ENCODE measurements at places on chromosomes 1 and 21.

DNA sequence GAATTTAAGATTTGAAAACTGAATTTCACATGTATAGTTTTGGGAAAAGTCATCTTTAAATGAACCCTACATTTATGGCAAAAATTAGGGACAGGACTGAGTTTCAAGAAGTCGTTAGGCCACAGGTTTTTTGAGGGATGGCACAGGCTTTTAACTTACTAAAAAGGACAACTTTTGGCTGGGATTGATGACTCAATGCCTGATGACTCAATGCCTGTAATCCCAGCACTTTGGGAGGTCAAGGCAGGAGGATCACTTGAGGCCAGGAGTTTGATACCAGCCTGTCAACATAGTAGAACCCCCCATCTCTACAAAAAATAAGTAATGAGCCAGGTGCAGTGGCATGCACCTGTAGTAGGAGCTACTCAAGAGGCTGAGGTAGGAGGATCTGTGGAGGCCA, 15.9 kb downstream of the UCK2 start:
- DNase-seq, result no peak

DNA sequence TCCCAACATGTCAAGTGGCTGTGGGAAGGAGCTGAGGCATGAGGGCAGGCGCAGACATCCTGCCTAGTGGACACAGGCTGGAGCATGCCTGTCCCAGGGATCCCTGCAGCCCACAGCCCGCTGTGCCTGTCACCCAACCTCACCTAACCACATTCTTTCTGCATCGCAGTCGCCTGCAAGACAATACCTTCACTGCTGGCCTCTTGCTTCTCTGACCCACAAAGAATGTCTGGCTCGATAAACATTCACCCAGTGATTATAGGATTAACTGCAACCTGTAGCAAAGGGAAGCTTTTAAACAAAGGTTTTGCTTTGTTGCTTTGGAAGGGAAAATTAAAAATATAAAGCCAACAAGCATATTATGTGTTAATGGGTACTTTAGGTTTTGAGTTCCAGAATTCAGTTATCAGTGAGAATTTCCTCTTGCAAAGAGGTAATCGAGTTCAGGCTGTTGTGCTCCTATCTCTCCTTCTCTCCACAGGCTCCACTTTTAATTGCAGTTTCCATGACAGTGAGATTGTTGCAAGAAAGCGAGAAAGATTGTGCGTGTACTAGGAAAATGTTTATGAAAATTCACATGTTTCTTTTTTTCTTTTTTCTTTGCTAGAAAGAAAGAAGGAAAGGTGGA, 40.0 kb upstream of the ZNF648 start:
- DNase-seq, result no peak

DNA sequence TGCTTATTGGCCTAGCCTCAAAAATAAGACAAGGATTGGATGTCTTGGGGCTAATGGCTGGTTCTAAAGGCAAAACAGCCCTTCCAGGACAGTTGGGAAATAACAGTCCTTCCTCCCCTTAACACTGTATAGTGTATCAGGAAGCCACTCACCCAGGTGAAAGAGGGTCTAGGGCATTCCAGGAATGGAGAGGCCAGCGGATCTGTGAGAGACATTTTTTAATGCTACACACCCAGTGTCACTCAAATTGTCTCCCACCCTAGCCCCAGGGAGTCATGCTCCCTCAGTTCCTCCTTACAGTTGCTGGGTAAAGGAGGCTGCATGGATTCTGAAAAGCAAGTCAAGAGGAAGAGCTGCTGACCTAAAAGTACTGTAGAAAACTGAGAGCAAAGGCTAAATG, 24.1 kb upstream of the EXO1 start:
- DNase-seq, result no peak

- no peak for DNase-seq
Observed at GRCh38 chr1:61501971-61502916, 222.7 kb downstream of the TM2D1 start.

- no peak for DNase-seq
Observed at GRCh38 chr1:206511362-206512057, 4.2 kb downstream of the RASSF5 start.

- no peak for DNase-seq
Observed at GRCh38 chr1:73701826-73702225, 496.1 kb downstream of the LRRIQ3 start.

- no peak for DNase-seq
Observed at GRCh38 chr1:180081474-180081873, 73.2 kb upstream of the QSOX1 start.

DNA sequence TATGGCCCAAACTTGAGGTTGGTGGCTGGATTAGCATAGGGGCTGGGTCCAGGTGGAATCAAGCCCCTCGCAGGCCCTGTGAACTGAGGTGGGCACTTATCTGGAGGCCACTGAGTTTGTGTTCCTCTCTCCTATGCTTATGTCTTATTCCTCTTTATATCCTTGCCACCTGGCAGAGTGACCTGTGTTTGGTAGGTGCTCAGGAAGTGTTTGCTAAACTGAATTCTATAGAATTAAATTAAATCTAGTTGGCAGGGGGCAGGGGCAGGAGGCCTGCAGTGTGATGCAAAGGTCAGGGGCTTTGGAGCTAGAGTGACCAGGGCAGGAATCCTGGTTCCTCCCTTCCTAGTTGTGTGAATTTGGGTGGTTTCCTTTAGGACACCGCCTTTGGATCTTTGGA, 1.1 kb upstream of the TMEM9 start:
- DNase-seq, result no peak

DNA sequence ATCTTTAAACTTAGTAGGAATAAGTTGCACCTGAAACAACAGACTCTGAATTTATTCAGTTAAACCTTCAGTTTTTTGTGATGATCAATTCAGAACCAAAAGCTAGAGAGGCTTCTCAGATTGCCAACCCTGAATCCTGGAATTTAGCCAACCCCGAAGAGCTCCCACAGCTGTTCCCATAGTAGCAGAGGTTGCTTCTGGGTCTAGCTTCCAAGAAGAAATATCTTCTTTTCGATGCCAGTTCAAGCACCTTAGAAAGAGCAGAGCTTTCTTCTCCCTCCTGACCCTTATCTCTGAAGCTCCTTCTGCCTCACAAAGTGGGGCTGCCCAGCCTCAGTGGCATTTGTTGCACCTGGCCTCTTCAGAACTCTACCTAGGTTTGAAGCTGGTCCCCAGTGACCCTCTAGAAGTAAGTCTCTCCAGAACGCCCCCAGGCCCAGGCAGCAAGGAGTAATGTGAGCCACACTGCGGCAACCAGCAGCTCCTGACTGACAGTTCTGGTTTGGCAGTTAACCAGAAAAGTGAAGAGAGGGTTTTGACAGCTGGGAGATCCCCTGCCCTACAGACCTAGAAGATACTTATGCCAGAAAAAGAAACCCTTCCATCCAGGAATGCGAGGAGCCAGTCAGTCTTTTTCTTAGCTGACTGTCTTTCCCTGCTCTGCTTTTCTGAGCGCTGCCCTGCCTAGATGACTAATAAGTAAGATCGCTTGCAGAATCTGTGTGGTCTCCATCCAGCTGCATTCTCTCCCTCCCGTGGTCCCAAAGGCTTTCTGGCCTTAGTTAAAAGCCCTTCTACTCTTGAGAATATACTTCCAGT, 165.9 kb downstream of the ADGRL4 start:
- DNase-seq, result no peak
